IPS-NIHi11 (cell line): ENCODE measurements at places on chromosomes 12 and 14.

DNA sequence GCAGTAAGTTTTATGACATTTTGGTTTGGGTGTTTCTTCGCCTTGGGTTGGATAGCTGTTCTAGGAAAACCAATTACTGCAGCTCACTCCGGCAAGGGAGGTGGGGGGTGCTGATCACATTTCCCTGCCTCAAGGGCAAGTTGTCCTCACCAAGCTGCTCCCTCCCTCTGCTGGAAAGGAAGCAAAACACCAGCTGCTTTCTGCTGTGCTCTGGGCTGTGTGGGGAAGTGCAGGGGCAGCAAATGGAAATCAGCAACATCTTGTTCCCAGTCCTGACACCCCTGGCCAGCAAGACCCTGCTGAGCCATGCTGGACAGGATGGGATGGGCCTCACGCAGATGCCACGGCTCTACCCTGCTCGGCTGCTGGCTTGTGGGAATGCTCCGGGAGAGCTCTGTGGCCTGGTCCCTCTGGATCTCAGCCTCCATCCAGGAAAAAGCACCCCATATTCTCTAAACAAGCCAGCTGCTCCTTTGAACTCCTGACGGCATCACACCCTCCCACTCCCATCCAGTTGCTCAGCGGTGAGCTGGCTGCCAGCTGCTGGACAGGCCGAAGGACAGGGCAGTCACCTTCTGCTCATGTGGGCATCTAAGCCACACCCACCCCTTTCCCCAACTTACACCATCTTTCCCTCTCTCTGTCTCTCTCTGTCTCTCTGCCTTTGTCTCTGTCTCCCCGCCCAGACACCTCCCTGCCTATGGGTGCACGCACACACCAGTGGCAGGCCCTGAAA, 52.4 kb upstream of the EIF5 start:
- DNase-seq = peak; percentile 71

- peak; percentile 47 for DNase-seq
Observed at GRCh38 chr14:54782751-54783659, 119.6 kb downstream of the GCH1 start.

DNA sequence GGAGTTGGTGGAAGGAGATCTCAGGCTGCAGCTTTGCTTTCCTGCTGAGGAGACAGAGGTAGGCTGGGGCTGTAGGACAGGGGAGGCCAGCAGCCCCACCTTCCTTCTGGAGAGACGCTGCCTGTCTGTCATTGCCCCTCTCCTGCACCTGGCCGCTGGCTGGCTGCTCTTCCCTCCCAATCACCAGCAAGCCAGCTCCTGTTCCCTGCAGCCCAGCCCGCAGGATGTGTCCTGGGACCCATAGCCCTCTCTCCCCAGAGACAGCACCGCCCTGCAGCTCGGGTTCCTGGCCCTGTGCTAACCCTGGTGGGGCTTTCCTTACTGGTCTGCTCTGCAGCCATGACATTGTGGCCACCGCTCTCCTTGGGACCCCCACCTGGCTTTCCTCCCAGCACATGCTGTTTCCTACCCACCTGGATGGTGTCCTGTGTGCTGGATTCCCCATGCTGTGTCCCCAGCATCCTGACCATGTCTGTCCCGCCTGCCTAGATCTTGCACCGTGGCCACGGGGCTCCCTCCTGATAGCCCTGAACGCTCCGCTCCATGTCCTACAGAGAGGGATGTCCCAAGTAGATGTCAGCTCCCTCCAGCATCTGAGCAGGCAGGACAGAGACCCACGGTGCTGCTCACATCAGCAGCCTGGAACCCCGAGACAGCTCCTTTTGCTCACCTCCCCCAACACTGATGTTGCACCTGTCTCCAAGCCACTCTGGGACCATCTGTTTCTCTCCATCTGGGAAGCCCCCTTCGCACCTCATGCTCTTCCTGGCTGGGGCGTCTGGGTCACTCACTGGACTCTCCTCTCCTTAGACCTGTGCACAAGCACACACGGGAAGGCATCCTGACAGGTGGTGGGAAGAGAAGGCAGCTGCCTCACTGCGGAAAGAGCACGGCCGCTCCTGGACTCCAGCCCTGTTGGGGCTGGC, 1.1 kb upstream of the MTA1 start:
- no peak for DNase-seq

GRCh38 chr14:89775151-89775550, 179.4 kb downstream of the EFCAB11 start:
- DNase-seq = no peak

DNA sequence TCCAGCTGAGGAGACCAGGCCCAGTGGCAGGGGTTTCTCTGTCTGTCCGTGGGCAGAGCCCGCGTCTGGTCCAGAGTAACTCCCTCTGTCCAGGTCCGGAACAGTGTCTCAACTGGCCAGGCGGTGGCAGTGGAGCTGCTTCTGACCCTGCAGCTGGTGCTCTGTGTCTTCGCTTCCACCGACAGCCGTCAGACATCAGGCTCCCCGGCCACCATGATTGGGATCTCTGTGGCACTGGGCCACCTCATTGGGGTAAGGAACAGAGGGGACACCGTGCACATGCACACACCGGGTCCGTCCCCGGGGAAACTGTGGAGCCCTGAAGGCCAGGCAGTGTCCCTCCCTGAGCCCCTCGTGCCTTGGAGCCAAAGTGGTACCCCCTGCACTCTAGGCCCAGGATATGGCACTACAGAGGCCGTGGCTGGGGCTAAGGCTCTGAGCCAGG, 1.5 kb downstream of the AQP6 start:
- DNase-seq = peak; percentile 69

GRCh38 chr14:92770484-92770883, 22.1 kb upstream of the LGMN start:
- DNase-seq = no peak

DNA sequence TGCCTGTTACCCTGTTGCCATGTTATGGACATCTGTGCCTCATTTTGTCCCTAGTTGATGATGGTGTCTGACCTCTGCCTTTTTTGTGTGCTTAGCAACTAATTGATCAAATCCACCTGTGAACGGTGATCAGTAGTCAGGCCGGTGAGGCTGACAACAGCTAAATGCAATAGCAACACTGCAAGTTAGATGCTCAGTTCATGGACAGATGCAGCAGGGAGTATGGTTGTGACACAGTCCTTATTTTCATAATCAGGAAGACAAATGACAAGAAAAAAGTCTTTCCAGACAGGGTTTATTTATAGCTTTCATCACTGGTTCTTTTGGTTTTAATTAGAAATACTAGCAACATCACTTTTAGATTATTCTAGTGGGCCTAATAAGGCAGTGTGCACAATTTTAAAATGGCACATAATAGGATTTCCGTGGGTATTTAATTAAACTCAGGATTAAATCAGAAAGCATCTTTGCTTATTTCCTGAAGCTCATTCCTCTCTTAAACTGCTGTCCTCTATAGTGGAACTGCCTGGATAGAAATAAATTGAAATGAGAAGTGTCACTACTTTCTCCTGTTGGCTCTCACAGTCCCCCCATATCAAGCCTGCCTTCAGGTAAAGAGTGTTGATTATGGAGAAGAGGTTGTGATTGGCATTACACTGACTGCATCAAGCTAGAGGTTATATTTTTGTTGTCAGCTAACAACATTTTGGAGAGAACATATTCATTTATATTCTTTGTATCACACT, 281.1 kb upstream of the NAV3 start:
- DNase-seq = no peak

GRCh38 chr12:22435583-22435982, 101.1 kb upstream of the ST8SIA1 start:
- no peak for DNase-seq

- no peak for DNase-seq
Observed at GRCh38 chr12:88472248-88472647, 108.0 kb downstream of the KITLG start.

GRCh38 chr14:105069871-105070759, 4.9 kb upstream of the GPR132 start:
- no peak for DNase-seq

DNA sequence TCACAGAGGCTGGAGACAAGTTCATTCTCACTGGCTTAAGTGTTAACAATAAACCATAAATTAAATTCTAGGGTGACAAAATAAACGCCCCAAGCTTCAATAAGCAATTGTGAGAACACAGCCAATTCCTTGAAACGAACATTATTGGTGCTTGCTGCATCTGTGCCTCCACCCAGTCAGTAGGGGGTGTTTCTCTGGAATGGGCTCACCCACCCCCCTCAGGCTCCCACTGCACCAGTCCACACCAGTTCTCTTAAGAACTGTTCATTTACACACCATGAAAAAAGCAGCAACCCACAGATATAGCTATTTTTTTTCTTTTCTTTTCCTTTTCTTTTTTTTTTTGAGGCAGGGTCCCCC, 34.7 kb downstream of the CDC42BPB start:
- DNase-seq = no peak

GRCh38 chr14:50452979-50453705, 56.5 kb upstream of the CDKL1 start:
- no peak for DNase-seq

DNA sequence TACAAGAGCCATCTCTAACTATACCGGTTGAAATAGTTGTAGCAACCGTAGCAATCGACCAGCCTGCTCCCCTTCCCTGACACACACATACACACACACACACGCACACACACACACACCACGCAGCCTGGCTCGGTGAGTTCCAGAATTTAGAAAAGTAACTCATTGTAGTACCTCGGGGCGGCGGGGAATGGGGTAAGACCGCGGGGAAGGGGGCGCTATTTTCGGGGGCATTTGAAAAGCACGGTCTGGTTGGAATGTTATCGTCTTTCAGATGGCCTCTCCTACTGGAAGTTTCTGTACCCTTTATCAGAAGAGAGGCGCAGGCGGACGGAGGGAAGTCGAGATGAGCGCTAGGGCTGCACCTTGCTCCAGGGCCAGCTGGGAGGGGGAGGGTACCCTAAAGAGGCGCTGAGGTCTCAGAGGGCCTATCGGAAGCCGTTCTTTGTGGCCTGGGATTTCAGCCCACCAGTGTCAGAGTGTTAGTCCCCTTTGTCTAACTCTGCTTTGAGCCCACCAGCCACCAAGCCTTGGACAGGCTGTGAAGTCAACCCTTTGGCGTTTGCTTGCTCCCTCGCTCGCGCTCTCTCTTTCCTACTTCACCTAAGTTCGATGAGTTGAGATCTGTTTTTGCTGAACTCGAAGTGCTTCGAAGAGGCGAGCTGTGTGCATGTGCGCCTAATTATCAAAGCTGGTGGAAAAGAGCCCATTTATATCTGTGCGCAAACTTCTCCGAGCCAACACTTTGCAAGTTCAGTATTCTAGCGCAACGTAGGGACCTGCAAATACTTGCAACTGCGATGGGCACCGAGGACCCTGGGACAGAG, 837 bp downstream of the COL2A1 start:
- no peak for DNase-seq

- DNase-seq = no peak
Observed at GRCh38 chr12:62860501-62861411, 74.2 kb downstream of the PPM1H start.

GRCh38 chr14:70827347-70827746, 18.0 kb upstream of the MAP3K9 start:
- no peak for DNase-seq

DNA sequence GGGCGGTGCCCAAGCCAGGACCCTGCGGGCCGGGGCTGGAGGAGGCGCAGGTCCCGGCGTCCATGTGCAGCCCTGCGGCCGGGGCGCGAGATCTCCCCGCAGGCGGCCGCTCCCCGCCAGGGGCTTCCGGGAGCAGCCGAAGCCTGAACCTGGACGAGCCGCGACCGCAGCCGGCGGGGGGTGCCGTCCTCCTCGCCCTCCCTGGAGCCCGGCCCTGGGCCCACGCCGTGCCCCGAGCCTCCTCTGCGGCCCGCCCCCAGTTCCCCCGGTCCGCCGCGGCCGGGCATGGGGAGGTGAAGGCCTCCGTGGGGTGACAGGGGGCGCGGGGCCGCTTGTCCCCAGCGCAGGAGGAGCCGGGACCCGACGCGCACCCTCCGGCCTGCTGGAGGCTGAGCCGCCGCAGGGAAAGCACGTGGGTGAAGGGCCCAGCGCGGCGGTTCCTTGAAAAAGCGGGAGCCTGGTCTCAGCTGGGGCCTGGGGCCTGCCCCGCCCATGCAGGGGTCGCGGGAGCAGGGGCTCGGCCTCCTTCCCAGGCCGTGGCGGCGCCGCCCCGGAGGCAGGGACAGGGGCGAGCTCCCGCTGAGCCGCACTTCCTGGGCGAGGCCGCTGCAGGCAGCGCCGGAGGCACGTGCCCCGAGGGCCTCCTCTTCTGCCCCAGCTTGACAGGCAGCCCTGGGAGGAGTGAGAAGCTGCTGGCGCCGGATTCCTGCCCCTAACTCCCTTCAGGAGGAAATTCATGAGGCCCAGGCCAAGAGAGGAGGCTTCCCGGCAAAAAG, 55.6 kb upstream of the PPP2R5C start:
- peak; percentile 46 for DNase-seq

DNA sequence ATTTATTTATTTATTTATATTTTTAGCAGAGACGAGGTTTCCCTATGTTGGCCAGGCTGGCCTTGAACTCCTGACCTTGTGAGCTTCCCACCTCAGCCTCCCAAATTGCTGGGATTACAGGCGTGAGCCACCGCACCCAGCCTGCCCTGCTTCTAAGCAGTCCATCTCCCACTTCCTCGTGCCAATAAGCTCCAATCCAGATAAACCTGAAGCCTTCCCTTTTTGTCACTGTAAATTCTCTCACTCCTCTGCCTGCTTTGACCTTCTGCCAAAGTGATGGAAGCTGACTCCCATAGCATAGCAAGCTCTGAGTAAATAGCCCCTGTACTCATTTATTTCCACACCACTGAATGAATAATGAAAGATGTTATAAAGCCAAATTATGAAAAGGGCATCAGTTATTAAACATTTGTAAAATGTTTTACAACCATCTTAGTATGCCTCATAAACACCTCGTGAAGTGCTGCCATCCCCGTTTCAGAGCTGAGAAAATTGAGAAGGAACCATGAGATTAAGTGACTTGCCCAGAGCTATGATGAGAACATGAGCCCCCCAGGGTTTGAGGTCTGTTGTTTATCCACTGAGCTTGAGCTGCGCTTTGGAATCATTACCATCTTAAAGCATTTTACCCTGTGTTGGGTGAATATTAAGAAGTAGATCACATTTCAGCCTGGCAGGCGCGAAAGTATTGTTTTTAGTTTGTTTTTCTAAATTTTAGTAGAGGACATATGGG, 30.4 kb downstream of the MANSC1 start:
- DNase-seq = no peak

GRCh38 chr12:4628406-4628805, 20.4 kb downstream of the AKAP3 start:
- no peak for DNase-seq

DNA sequence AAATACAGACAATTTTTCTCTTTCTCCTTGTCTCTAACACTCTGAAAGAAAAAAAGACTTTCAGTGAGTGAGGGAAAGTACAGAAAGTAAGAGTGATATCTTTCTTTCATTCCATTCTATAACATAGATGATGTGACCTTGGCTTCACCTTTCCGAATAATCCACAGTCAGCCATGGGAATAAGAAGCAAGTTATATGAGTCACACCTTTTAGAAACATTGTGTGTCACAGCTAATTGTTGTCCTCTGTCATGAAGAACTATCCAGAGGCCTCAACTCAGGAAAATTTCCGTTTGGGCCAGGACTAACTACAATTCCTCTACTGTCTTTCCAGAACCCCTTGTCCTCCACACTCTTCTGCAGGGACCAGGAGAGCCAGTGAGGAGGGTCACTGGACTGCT, 209.7 kb upstream of the FAR2 start:
- no peak for DNase-seq

- no peak for DNase-seq
Observed at GRCh38 chr12:10279937-10280336, 27.7 kb upstream of the KLRD1 start.

GRCh38 chr12:88371416-88372183, 208.7 kb downstream of the KITLG start:
- no peak for DNase-seq
